ENCODE measurements at places on chromosomes 3 and 15. TPM values are rescaled to one million over a fixed set of nuclear protein-coding genes. Genes with fewer than 3 reads are reported as not detected.

GRCh38 chr3:12922306-12922705 is 80.9 kb upstream of the RPL32 start:
- DNase-seq: no peak

Gene PRKCD
- total RNA-seq: 3.8 TPM

DNA sequence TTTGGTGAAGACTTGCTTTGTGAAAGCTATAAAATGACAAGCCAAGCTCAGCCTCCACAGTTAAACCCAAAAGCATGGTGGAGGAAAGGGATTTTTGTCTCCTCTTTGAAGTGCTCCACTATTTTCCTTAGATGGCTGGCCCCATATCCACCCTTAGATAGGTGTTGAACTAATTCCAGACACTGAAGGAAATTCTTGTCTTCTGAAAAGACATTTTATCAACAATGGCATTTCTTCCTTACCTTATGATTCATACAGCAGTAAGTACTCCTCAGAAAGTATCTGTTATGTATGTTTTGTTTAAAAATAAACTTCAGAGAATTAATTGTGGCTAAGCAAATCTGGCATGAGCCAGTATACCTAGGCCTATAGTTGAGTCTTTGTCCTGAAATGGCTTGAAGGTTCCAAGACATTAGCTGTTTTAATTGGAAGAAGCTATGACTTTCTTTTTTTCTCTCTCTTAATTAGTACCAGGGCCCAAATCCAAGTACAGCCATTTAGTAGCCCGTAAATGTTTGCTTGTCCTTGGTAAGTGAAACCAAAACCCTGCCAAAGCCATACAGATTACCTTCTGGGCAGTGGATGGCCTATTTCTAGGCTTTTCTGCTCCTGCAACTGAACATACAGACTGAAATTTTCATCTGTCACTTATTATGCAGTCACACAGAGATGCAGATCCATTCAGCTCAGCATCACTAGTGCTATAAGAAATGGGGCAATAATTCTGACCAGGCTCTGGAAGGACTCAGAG is 5.1 kb upstream of the BFSP2 start:
- no peak for DNase-seq

DNA sequence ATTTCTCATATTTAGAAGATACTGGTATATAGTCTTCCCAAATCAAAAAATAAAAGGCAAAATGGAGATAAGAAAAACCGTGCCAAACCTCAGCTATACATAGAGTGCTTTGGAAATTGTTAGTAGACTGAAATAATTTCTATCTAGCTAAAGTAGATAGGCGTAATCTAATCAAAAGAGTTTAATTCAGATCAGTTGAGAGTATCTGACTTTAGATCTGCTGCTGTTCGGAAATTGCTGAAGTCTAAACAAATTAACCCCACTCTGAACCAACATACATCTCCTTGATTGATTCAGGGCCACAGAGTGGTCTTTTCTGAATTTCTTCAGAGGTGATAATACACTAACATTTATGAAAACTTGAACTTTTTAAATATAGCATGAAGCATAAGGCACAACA is 40.1 kb downstream of the MAP3K13 start:
- no peak for DNase-seq

DNA sequence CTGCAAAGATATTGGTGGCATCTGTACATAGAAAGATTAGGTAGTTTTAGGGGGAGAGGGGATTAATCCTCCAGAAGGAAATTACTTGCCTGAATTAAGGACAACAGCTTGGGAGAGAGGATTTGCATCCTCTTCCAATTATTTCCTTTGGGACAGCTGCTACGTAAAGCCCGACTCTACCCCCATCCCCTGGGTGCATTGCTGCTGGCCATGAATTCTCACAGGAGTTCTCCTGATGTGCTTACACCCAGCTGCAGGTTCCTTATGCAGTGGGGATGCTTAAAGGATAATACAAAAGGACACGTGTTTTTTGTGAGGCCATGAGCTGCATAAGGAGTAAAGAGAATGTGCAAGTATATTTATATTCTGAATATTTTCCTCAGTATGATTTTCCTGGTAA is 132.3 kb downstream of the VPS8 start:
- no peak for DNase-seq

Gene CCDC33
- total RNA-seq: not detected

GRCh38 chr15:63065262-63066221 is 23.0 kb downstream of the TPM1 start:
- no peak for DNase-seq

- DNase-seq: peak; percentile 46
Observed at GRCh38 chr3:127915115-127915936, at the start of gene KBTBD12. Gene KBTBD12, plus strand, starts transcription at chr3:127915232. Its CDS starts 7,830 bp downstream, at chr3:127923062.

Gene GABRR3
- total RNA-seq: not detected

Gene SPINK8
- total RNA-seq: not detected

GRCh38 chr3:149894205-149894604 is 76.5 kb downstream of the PFN2 start:
- no peak for DNase-seq

DNA sequence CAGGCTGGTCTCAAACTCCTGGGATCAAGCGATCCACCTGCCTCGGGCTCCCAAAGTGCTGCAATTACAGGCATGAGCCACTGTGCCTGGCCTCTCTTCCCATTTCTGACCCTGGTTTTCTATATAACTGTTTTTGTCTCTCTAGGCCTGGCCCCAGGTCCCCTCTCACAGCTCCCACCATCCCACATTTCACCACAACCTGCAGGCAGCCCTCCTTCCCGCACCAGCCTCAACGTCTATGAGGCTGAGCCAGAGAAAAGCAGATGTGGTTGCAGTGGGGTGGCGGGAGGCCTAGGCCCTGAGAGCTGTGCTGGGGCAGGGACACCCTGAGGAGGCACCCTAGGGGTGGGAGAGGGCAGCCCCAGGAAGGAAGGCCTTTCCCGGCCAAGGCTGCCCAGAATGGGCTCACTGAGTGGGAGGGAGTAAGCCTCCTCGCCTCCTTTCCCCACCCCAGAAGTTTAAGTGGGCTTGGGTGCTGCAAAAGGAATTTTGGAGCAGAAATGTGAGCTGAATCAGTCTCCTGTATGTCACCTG is 99.7 kb downstream of the LSM3 start:
- DNase-seq: no peak

- no peak for DNase-seq
Observed at GRCh38 chr3:186988806-186989205, 58.5 kb downstream of the ST6GAL1 start.

GRCh38 chr15:35757765-35758164 is 211.8 kb upstream of the DPH6 start:
- DNase-seq: no peak

Gene GOLGA6D
- total RNA-seq: 0.05 TPM

DNA sequence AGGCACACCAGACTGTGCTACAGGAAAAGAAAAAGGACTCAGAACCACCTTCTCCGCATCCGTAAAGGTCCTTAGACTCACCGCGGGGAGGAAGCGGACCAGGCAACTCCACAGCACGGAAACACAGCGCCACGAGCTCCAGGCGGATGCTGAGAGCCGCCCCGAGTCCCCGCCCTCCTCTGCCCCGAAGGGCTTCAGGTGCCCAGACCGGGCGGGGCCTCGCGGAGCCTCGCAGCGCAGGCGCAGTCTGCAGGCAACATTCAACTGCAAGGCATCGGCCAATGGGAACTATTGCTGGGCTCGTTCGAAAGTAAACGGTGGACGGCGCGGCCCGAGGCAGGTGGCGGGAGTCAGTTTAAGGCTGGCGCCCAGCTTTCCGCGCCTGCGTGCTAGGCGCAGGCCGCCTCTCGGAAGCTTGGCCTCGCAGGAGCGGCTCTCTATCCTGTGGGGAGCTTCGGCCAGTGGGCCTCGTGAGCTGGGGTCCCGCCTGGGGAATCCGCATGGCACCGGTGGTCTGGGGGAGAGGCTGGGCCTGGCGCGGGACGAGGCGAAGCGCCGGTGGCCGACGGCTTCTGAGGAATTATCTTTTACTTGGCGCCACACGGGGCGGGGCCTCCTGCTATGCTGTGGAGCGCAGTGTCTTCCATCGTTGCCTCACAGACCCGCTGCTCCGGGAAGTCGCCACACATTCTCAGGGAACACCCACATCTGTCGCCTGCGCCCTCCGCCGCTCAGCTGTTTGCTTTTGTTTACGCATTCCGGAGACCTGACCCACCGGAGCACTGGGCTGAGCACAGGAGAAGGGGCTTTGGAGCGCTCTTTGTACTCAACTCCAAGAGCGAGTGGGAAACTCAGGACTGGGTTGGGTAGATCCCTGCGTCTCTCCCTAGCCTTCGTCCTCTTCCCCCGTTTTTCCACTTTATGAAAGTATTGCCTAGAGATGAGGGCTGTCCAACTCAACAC is at the start of gene TRIM59:
TSS of gene TRIM59 (minus strand) at position 151 of the 963 bp plus-strand sequence. CDS start 10,603 bp downstream, outside the sequence.
- DNase-seq: peak; percentile 95

DNA sequence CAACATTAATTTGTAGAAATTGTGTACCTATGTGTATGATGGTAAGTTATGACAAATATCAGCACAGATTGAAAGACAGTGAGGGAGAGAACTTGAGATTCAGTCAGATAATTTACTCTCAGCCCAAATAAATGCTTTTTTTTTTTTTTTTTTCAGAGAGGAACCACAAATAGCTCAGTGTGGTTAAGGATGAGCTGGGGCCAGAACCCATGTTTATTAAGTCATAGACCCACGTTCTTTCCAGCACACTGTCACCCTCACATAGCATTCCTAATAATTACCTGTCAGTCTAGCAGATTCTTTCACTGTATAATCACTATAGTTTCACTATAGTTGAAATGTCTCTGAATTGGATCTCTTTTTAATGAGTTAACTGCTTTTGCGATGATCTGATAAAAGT is 246.1 kb downstream of the ZIC1 start:
- DNase-seq: no peak

- peak; percentile 5 for DNase-seq
Observed at GRCh38 chr15:70596354-70597055, 166.9 kb downstream of the UACA start.

- no peak for DNase-seq
Observed at GRCh38 chr15:43212951-43213350, 7.9 kb downstream of the EPB42 start.

GRCh38 chr3:171850320-171850959 is 7.3 kb downstream of the TMEM212 start:
- DNase-seq: no peak

Gene RETNLB
- not detected for total RNA-seq

GRCh38 chr3:39590806-39591205 is 123.3 kb downstream of the MOBP start:
- no peak for DNase-seq

Gene APOD
- 0.33 TPM for total RNA-seq

- no peak for DNase-seq
Observed at GRCh38 chr15:68192804-68193486, 12.2 kb downstream of the CALML4 start.

DNA sequence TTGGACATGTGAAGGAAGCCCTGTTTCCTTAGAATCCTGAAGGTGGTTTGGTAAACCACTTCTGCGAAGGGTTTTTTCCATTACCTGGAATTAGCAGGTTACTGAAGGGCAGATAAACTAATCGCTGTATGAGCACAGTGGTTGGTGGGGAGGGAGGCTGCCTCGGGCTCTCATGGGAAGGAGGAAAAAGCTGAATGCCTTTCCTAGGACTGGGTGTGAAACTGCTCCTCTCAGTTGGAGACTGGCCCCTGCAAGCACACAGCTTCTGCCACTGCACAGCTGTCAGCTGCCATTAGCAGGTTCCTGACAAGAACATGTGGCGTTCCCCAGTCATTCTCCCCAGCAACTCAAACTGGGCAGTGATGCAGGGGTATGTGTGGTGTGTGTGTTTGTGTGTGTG is 376.3 kb downstream of the GAP43 start:
- DNase-seq: no peak

Gene GOLGA8Q
- 0.47 TPM for total RNA-seq

DNA sequence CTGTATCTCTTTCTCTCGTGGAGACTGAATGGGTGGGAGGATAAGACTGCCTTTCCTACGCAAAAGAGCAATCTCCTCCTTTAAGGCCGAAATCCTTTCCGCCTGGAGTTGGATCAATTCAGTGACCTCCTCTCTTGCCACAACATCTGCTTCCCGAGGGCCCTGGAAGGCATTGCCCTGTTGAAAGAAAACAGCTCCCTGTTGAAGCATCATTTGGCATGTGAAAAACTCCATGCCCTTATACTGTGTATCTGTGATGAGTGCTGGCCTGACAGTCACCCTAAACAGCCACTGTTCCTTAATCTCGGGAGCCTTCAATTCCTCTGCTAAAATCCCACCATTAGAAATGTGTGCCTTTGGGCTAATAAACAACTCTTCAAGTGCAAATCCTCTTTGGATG is 80.2 kb downstream of the BOC start:
- no peak for DNase-seq

Gene POC1A
- 12.7 TPM for total RNA-seq

- DNase-seq: no peak
Observed at GRCh38 chr15:33360886-33361285, 50.1 kb downstream of the RYR3 start.

GRCh38 chr3:141849056-141849815 is 27.2 kb upstream of the ATP1B3 start:
- peak; percentile 65 for DNase-seq

GRCh38 chr3:55827786-55828185 is 340.7 kb upstream of the WNT5A start:
- DNase-seq: no peak

- no peak for DNase-seq
Observed at GRCh38 chr15:89019436-89019835, 68.8 kb upstream of the ABHD2 start.

Gene KCNMB2
- 0.33 TPM for total RNA-seq

DNA sequence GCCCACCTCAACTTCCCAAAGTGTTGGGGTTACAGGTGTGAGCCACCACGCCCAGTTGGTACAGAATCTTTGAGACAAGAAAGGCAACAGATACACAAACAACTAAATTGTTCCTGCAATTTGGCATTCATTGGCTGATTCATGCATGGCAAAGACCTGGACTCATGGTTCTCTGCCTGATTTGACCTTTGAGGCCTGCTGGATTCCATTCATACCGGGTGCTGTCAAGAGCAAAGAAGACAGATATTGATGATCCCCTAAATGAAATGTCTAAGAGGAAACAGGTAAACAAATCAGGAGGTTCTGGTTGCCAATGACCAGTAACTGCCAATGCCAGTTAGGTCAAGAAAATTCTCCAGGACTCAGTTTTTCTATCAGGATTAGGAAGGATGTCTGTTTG is 43.9 kb upstream of the RAD18 start:
- DNase-seq: no peak

DNA sequence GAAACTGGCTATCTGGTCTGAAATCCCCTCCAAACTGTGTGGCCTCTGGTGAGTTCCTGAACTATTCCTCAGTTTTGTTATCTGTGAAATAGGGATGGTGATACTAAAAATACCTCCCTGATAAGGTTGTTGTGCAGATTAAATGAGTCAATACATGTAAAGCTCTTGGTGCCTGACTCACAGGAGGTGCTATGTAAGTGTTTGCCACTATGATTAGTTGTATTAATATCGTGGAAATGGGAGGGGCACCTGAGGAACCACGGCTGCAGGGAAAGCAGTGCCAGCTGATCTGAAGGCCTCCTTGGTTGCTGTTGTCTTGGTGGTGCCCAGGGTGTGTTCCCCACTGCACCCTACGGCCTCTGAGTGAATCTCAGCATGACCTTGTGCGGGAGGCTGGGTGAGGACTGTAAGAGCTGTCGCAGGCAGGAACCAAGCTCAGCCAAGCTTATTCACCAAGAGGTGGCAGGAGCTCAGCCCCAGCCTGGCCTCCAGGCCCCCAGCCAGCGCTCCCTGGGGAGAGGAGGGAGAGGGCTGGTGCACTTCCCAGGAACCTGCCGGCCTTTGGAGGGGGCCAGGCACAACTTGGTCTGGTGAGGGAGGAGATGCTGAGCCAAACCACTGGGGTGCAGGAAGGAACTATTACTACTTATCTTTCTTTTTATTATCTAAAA is 44.8 kb upstream of the CCDC174 start:
- no peak for DNase-seq

Measured in liver (tissue), 10 donors.